T-cell (primary cell): ENCODE measurements at places on chromosomes 5 and 9. TPM values are rescaled to one million over a fixed set of nuclear protein-coding genes. Genes with fewer than 3 reads are reported as not detected.

The ARHGEF37 gene
- 0.29 TPM for total RNA-seq

The IL3 gene
- not detected for total RNA-seq

The PTPDC1 gene
- total RNA-seq, result 5.8 TPM

The PCDHB15 gene
- total RNA-seq, result not detected
